IPS DF 19.7 (cell line): ENCODE measurements at places on chromosomes 4 and X.

- no peak for DNase-seq
These were observed 17.6 kb downstream of the SH3RF1 start for GRCh38 chr4:169253113-169253671.

- no peak for DNase-seq
These were observed 166.2 kb upstream of the RPS6KA3 start for GRCh38 chrX:20432746-20433387.

- DNase-seq, result no peak
These were observed 47.7 kb downstream of the EVC start for GRCh38 chr4:5758741-5759140.

DNA sequence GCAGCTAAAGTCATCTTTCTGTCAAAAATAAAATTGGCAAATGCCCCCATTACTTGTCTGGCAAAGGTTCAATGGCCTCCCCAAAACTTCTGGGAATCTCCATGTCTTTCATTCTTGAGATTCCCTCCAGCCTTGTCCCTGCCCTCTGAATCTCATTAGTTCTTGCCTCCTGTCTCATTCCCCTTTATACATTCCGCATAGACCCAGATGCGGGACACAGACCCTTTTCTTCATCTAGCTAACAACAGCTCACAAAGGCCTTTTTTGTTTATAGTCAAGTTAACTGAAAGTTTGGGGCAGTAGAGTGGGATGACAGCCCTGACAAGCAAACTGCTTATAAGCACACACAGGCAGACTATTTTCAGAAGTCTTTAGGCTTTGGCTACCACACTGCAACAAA, 306.1 kb upstream of the FAM241A start:
- no peak for DNase-seq
